Stimulated activated CD4-positive, alpha-beta T cell treated with anti-CD3 and anti-CD28 coated beads, Interleukin-1b, Interleukin-23, amount 100 ng/mL, for 4 hours (primary cell): ENCODE measurements at places on chromosomes 1 and 21.

DNA sequence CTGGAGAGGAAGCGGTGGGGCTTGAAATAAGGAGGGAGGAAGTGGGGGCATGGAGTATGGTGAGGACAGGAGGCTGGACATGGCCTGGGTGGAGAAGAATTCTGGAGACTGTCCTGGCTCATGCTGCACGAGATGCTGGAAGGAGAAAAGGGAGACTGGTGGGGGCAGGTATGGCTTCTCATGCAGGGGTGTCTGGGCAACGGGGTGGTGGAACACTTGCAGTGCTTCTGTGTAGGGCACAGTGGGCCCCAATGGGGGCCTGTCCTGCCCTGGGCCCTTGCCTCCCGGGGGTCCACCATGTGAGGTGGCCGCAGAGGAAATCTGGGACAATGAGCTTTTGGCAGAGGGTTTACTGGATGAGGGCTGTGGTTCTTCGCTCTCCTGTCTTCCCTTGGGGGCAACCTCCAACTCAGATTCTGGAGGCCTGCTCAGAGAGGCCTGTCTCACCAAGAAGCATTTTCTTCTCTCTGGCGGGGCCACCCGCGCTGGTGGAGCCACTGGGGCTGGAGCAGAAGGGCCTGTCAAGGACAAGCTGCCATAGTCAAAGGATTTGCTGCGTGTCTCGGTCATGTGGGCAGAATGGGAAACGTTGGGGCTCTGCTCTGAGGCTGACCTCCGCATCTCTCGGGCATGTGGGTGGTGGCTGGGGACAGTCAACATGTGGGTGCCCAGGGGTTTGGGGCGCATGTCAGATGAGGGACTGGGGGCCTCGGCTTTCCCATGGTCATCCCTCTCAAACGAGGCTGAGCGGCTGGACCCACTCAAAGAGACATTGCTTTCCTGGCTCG, 96.9 kb upstream of the EDN2 start:
- no peak for DNase-seq

- DNase-seq, result no peak
These were observed 8.8 kb downstream of the UBL4B start for GRCh38 chr1:110120960-110121561.

GRCh38 chr1:232876506-232877364, 71.5 kb downstream of the MAP10 start:
- DNase-seq, result no peak

GRCh38 chr1:70204600-70204999, 779 bp downstream of the LRRC40 start:
- no peak for DNase-seq
